ENCODE measurements at places on chromosomes 6 and 20.

DNA sequence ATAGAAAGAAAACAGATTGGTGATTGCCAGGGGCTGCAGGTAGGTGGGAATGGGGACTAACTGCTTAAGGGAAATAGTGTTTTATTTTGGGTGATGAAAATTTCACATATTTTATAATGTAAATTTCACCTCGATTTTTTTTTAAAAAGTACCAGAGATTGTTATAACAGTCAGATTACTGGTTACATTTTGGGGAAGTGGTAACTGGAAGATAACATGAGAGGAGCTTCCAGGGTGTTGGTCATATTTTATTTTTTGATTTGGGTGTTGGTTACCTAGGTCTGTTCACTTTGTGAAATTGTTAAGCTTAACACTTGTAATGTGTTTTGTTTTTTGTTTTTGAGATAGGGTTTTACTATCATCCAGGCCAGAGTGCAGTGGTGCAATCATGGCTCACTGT lies 17.2 kb upstream of the CRIP3 start:
- no peak for DNase-seq

DNA sequence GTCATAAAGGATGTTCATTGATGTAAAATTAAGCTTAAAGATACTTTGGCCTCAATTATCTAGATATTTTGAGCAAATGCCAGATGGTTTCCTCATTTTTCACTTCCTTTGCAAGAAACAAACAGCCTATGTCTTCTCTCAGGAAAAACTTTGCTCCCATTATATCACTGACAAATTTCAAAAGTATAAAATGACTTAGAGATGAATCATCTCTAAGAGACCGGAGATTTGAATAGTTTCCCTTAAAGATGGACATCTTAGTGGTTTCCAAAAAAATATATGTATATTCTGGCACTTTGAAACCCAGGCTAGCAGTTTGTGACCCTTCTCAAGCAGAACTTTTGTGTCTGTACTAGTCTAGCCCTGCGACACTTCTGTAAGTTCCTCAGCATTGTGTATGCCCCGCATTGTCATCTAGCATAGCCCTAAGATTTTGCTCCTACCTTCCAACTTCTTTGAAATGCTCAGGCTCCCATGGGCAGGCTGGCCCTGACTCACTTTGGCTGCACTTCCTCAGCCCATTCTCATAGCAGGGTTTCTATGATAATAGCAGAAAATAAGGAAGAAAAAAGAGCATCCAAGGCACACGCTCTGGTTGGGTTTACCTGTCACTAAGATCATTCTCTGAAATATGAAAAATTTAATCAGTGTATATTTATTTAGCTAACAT lies 25.7 kb upstream of the POU3F2 start:
- DNase-seq: no peak

DNA sequence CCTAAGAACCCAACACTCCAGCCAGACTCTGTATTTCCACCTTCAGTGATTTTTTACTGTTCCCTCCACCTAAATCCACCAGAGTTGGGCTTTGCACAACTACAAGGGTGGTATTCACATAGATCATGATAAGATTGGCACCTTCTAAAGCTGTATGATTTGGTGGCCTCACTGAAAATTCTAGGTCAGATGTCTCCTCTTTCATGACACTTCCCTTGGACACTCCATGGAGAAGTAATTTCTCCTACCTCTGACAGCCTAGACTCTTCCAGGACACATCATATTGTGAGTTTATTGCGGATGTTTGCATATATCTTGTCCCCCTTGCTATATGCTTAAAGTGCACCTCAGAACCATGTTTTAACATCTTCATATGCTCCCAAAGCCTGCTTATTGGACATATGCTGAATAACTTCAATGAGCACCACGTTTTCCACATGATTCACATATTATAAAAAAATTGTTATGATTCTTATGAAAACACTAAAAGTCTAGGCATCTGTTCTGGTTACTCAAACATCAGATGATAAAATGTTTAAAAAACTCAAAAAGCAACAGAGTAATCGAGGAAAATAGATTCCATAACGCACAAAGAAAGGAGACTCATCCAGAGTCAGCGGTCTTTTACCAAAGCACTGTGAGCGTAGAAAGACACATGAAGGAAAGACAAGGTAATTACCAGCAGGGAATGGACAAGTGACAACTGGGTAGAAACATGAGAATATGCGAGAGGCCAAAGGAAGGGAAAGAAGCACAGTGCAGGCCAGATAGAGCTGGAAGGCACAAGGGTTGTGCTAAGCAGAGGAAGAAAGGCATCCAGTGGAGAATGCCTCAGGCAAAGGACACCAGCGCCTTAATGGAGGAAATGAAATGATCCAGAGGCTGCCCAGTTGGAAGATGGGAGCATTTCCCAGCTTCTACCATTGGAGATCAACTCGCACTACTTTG lies 46.5 kb downstream of the KIF16B start:
- DNase-seq: no peak

DNA sequence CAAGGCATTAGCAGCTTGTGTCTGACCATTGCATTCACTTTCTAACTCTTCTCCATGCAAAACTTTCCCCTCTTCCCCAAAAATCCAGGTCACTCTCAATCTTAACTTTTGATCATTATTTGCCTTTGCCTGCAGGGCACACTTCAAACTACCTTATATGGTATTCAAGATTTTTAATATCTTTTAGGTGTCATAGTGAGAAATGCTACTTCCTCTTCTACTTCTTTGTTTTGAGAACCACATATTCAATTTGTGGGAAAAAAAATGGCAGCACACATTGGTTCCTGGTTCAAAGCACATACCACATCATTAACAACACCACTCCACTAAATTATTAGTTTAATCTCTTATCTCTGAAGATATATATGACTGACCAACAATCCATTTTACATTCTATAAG lies 1267.0 kb upstream of the CITED2 start:
- DNase-seq: no peak

DNA sequence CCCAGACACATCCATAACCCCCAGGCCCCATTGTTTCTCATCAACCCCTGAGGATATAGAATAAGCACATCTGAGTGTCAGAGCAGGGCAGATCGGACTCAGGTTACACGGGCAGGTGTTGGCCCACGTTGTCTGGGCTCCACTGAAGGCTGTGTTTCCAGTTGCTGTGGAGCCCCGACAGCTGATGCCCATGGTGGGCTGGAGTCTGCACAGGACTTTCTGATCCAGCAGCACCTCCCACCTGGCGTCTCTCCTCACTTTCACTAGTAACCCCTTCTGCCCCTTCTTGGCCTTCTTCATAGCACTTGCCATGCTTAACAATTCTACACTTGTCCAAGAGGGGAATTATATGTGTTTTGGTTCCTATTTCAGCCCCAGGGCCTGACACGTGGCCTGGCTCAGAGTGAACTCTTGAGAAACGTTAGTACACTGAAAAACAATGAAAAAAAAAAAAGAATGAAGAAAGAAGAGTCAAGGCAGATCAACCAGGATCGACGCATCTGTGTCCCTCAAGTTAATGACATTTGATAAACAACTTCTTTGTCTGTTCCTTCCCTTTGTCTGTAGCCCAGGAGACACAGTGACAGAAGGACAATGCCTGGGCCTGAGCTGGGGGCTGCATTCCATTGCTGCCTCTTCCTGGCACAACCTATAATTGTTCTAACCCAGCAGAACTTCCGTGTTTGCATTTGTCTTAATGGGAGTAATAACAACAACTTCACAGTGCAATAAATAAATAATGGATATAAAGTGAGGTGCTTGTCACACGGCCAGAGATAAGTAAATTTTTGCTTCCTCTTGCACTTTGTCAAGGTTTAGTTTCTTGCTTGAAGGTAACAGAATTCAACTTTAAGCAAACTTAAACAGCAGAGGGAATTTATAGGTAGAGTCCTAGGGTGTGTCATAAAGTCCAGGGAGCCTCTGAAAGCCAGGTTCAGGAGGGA lies 224.2 kb upstream of the SSTR4 start:
- no peak for DNase-seq

GRCh38 chr6:1832844-1833787 lies 223.4 kb downstream of the FOXC1 start:
- no peak for DNase-seq

DNA sequence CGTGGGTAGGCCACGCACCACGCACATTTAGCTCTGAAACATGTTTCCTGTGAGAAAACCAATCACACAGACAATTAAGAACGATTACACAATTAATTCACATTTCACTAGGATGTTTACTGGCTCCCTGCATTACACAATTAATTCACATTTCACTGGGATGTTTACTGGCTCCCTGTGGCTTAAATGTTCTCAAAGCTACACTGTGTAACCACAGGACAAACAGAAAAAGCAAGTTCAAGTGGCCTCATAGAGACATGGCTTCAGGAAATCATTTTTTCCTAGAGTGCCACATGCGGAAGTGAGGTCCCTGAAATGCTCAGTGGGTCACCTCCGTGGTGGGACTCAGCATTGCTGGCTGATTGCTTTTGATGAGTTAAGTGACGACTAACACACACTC lies 61.7 kb upstream of the XRN2 start:
- no peak for DNase-seq

GRCh38 chr20:20505554-20505953 lies 137.7 kb downstream of the INSM1 start:
- no peak for DNase-seq

- no peak for DNase-seq
Measured at GRCh38 chr6:161135695-161136591, 137.9 kb downstream of the AGPAT4 start.

GRCh38 chr6:73610444-73611275 lies 43.1 kb downstream of the SLC17A5 start:
- peak; percentile 53 for DNase-seq

- no peak for DNase-seq
Measured at GRCh38 chr20:4944518-4945313, 56.6 kb downstream of the SLC23A2 start.

DNA sequence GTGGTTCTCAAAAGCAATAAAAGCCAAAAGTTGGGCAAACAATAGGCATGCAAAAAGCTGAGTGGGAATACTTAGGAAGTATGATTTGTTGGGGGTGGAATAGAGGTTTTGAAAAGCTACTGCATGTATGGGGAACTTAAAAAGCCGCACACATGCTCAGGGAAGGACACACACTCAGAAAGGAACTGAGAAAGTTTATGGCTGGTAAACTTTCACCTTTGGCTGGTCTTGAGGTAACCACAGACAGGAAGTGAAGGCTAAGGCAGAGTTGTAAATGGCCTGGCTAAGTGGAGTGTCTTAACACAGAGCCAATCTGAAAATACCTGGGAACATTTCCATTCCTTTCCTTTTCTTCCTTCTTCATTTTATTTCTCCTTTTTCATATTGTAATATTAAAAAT lies 134.5 kb upstream of the EXOC2 start:
- DNase-seq: peak; percentile 62

GRCh38 chr20:18886756-18887155 lies 73.2 kb downstream of the SCP2D1 start:
- DNase-seq: no peak

DNA sequence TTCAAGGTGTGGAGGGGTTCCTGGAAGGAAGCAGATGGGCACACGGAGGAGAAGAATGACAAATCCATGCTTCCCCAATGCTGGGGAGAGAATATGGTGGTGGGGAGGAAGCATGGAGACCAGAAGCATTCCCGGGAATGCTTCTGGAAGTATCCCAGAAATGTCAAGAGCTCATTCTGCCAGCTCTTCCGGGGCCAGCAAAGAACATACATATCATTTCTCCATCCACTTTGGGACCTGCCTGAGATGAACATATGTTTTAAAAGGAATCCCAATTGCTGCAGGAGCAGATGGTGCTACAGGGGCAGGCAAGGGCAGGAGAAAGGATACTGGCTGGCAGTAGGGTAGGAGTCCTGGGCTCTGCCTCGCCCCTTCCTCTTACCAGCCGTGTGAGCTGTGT lies 37.9 kb upstream of the CCDC167 start:
- no peak for DNase-seq

DNA sequence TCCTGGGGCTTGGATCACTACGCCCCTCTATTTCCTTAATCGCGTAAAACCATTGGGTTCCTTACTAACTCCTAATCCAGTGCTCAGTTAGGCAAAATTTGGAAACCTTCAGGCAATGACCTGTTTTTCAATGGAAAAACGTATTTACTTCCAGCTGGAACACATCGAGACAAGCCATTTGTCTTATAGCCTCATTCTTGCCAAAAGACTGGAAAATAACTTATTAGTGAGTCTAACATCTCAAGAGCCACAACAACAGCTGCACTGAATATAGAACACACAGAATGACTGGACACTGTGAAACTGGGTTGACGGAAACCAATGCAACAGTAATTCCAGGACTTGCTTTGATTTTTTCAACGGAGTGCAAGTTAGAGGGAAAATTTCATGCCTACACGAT lies 125.2 kb upstream of the MAP3K7 start:
- no peak for DNase-seq

DNA sequence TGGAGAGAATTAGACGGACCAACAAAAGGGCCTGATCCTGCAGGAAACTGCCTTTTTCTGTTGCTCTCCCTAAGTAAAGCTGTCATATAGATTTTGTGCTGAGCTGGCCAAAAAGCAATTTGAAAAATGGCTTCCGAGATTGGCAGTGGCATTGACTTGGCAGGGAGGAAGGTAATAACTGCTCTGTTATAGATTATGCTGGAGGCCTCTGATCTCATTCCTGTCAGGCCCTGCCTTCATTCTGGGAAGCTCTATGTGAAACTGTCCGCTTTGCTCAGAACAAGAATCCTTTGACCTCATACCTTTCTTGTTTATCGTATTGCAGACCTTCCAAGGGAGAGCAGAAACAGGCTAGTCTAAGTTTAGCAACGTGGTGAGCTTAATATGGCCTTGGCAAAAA lies 234.4 kb downstream of the PHACTR1 start:
- DNase-seq: no peak

GRCh38 chr6:19845266-19846041 lies 8.3 kb downstream of the ID4 start:
- no peak for DNase-seq

DNA sequence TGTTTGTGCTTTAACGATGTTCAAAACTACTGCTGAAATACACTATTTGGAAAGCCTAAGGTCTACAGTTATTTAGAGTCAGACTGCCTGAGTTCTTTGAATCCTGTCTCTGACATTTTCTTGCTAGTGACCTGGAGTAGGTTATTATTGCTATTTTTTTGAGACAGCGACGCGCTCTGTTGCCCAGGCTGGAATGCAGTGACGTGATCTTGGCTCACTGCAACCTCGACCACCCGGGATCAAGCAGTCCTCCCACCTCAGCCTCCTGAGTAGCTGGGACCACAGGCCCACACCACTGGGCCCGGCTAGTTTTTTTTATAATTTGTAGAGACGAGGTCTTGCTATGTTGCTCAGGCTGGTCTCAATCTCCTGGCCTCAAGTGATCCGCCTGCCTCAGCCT lies 96.6 kb downstream of the TIAM2 start:
- DNase-seq: no peak
